ENCODE measurements at places on chromosomes 2 and 18. TPM values are rescaled to one million over a fixed set of nuclear protein-coding genes. Genes with fewer than 3 reads are reported as not detected.

GRCh38 chr2:107086497-107086896, 200.5 kb upstream of the ST6GAL2 start:
- no peak for DNase-seq

DNA sequence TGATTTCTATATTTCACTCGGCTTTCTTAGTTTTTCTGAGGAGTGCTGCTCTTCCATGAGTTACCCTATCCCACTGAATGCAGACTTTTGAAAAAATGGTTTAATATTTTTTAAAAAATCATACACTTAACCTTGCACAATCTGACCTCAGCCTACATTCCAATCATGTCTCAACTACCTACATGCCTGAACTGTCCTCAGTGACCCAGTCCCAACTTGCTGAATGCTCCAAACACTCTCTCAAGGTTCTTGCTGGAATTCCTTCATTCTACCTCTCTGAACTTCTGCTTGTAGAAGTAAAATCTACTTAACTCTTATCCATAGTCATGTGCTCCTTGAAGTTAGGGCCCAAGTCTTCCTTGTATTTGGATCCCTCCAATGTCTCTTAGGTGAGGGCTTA, 181.6 kb downstream of the XIRP2 start:
- no peak for DNase-seq

- DNase-seq: no peak
Measured at GRCh38 chr18:76421685-76422078, 73.4 kb downstream of the ZNF516 start.

- DNase-seq: no peak
Measured at GRCh38 chr2:218897394-218898108, 16.9 kb downstream of the WNT10A start.

- no peak for DNase-seq
Measured at GRCh38 chr18:74233933-74234325, 57.8 kb downstream of the CYB5A start.

DNA sequence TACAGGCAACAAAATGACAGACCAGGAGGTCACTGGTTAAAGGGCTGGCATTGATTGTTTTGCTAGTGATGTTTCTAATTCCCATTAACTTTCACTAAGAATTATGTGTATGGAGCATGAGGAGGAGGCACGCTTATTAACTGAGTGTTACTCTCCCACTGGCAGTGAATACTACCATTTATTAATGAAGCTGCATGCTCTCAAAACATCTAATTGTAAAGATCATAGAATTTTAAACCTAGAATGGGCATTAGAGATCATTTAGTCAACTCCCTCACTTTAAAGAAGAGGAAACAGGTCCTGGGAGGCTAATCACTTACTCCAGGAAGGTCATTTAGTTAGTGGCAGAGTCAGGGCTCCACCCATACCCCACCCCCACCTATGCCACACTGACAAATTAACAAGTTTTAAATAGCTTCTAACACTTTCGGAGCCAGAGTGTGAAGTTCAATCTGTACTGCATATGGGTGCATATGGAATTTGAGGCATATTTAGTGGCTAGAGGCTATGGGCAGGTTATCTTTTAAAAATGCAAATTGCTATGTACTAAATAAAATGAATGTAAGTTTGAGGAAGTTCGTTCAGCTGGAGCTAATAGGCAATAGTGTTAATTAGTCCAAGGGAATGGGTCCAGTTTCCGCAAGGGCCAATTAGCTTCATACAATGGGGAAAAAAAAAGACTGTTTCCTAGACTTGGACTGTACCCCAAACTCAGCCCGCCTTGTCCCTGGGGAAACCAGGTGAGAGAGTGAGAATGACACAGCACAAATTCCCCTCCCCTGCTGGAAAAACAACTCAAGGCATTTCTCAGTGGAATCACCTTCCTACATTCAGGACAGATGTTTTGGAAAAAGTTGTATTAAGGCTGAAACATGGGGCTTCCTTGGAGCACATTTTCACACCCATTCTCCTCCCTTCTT, 178.8 kb downstream of the ICOS start:
- peak; percentile 31 for DNase-seq

- peak; percentile 91 for DNase-seq
Measured at GRCh38 chr2:36770542-36771287, 74.2 kb downstream of the VIT start.

DNA sequence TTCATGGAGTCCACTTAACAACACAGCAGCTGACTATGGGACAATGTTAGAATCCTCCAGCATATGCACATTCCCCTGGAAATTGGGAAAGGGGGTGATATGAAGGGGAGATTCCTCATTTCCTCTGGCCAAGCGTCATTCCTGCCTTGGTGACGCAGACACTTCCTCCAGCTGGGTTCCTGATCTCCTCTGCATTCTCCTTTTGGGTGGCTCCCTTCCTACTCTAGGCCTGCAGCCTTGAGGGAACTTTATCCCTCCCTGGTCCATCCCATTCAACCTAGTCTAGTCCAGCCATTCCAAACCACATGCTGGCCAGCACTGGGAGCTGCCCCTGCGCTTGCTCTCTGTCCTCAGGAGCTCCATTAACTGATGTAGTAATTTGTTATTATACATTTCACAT, 216.8 kb downstream of the VAPA start:
- no peak for DNase-seq

DNA sequence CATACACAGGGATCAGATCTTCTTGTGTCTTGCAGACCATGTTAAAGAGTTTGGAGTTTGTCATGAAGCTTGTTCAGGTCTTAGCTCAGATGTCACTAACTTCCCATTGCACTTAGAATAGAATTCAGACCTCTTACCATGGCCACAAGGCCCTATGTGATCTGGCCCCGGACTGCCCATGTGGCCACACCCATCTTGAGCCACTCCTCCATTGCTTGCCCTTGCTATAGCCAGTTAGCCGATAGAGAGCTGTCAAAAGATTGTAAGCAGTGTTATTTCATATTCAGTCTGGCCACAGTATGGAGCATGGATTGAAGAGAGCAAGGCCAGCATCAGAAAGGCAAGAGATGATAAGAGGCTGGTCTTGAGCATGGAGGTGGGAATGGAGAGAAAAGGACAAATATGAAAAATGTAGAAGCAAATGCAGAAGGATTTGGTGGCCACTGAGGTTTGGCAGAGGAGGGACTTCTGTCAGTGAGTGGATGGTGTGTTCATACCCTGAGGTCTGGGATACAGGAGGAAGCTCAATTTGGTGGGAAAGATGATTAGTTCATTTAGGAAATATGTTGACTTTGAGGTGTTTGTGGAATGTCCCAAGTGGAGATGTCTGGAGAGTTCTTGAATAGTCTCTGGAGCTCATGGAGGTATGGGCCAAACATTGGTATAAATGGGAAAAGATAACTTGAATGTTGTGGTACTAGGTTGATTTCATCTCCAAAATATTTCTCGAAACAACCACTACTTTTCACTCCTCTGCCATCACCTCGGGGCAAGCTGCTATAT, 10.6 kb downstream of the DGUOK start:
- no peak for DNase-seq

DNA sequence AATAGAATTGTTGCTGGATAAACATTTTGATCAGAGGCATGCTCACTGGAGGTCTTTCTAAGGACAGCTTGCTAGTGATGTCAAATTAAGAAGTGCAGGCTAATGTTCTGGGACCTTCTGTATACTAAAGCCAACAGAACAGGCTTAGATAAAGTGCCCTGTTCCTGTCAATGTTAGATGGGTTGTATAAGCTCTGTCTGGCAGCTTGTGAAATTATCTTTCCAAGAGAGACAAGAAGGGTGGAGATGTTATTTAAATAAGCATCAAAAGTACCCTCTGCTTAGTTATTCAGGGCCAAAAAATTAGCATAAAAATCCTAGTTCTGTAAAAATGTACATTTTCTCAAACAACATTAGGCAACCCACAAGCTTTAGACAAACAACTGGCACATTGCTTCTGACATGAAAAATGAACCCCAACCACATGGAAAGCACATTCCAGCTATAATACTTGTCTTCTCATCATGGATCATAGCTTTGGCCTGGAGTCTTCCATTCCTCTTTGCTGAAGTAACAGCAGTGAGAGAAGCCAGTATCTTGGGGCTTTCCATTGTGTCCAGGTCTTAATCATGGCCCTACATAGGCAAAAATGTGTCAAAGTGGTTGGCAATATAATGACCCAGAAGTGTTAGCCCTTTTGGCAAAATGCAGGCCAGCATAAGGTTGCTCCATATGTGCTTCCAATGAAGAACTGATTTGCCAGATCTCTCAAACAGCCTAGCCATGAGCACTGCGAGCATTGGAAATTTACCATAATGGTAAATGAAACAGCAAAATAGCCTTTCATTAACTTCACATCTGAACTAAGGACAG, 478.1 kb upstream of the ZNF804A start:
- DNase-seq: no peak

DNA sequence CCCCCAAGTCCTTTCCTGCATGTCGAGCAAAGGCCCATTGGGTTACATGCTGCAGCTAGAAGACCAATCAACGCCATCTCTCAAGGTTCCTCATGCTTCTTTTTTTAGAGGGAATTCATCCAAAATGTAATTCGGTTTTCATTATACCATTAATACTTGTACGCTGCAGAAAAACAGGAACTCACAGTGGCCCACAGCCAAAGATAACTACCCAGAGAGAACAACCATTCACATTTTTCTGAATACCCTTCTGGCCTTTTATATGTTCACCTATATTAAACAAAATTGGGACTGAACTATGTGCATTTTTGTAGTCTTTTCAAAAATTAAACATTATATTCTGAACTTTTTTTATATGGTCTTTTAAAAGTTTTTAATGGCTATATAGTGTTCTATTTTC, 25.8 kb downstream of the FARP2 start:
- DNase-seq: no peak

DNA sequence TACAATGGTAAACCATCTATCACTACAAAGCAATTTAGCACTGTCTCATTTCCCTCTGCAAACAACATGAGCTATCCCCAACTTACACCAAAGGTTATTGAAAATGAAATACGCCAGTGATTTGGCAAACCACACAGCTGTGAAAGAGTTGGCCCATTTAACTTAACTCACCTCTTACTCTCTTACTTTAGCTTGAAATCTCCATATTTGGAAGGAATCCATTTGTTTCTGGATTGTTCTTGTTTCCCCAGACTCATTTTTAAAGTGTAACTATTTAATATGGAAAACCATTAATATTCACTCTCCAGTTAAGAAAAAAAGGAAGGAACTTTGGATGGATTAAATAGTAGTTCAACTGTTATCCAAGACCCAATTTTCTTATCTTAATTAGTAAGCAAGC, 93.7 kb upstream of the TRIB2 start:
- DNase-seq: no peak

- DNase-seq: no peak
Measured at GRCh38 chr2:70779911-70780545, 10.4 kb downstream of the FIGLA start.

GRCh38 chr2:77602771-77603170, 80.6 kb upstream of the LRRTM4 start:
- DNase-seq: no peak

The CD8B2 gene
- not detected for total RNA-seq

The CAVIN2 gene
- total RNA-seq: not detected

The SCYGR3 gene
- total RNA-seq: not detected

The PROC gene
- total RNA-seq: 1.7 TPM

The AKAIN1 gene
- not detected for total RNA-seq

The HRH4 gene
- total RNA-seq: 0.17 TPM

The AGAP1 gene
- total RNA-seq: 25.1 TPM
